ENCODE measurements at places on chromosomes 11 and 22.

DNA sequence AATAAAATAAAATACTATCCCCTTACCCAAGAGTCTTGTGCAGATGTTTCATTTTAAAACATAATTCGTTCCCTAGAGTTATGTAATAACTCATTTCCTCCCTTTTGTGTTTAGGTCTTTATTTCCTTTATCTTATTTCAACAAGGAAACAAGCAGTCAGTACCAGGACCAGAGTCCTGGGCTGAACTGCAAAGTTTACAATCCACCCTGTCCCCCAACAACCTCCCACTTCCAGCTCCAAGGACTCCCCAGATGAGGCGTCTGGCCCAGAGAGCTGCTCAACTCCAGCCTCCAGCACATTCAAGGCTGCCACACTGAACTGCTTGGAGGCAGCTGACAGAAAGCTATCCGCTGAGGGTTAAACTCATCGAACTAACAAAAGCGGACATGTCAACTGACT is 4.5 kb downstream of the POLDIP3 start:
- no peak for DNase-seq

GRCh38 chr11:100930185-100930778 is 199.3 kb downstream of the PGR start:
- peak; percentile 70 for DNase-seq

- DNase-seq: no peak
Measured at GRCh38 chr11:117953024-117953671, 23.9 kb upstream of the TMPRSS13 start.

DNA sequence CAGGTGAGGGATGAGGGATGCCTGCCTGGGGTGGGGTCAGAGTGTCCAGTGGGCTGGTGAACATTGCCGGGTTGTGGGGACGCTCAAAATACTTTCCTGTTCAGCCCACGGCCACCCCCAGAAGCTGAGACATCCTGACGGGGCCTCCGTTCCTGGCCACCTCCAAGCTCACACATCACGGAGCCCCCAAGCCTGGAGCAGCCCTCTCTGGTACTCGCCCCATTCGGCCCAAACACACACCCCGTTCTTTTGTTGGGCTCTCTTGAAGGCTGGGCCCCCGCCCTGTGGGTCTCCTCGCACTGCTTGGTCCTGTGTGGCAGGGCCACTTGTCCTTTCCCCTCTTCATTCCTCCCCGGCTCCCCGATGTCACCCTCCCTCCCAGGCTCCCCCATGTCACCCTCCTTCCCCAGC is 442.6 kb downstream of the TBC1D22A start:
- no peak for DNase-seq

DNA sequence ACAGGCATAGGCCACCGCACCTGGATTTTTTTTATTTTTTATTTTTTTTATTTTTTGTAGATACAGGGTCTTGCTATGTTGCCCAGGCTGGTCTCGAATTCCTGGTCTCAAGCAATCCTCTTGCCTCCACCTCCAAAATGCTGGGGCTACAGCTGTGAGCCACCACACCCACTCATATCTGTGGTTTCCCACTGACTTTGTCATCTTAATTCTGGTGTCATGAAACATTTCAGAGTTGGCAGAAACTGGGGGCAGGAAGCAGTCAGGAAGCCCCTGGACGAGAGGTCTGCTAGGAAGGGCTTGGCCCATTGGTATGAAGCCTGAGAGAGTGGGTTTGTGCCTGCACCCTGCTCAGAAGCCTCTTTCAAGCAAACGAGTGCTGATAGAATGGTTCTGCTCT is 49.1 kb downstream of the COMMD9 start:
- no peak for DNase-seq

DNA sequence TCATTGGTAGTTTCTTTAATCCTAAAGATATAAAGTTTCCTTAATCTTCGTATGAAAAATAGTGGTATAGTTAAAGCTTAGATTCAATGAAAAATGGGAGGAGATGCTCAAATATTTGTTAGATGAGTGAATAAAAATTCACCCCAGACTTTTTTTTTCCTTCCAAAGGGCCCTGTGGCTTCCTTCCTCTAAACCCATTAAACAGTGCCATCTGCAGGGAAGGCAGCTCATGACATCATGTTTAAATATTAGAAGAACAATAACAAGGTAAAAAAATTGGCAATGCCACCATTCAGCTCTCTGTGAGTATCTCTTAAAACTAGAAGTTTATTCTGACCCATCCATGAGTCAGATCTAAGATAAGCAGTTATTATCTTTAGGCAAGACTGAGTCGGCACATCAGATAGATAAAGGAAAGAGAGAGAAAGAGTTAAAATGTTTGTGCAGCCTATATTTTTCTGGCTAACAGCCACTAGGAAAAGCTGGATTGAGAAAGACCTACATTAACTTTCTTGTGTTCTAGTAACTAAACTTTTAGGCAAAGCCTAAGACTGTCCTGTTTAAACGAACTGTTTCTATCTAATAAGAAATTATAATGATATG is 19.1 kb upstream of the OOSP1 start:
- DNase-seq: peak; percentile 57

- peak; percentile 62 for DNase-seq
Measured at GRCh38 chr11:123472236-123472935, 42.3 kb downstream of the GRAMD1B start.

GRCh38 chr11:3992964-3993363 is 101.6 kb upstream of the RRM1 start:
- no peak for DNase-seq

GRCh38 chr11:68003846-68004550 is at the start of gene UNC93B1:
UNC93B1 (minus strand) TSS chr11:68004097; CDS start chr11:68004043, 54 bp downstream.
- DNase-seq: peak; percentile 87

- DNase-seq: no peak
Measured at GRCh38 chr11:76803023-76803422, 19.9 kb downstream of the TSKU start.

- DNase-seq: no peak
Measured at GRCh38 chr22:33909075-33909458, 11.2 kb downstream of the LARGE1 start.

- DNase-seq: no peak
Measured at GRCh38 chr22:19796160-19796559, 35.6 kb downstream of the TBX1 start.

- peak; percentile 61 for DNase-seq
Measured at GRCh38 chr11:114949614-114950351, 271.5 kb downstream of the NXPE2 start.

DNA sequence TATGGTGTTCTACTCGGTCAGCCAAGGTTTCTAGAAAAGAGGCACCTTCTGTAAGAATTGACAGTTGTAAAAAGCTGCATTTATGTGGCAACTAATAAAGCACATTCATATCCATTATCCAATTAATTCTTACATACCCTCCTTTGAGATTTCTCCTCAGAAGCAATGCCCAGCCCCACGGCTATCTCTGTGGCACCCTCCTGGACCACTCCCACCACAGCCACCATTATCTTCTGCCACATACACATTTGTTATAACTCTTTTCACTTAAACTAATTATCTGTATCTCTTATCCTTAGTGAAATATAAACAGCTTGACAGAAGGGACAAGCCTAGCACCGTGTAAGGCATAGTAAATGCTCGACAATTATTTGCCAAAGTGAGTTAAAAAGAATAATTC is 48.5 kb downstream of the PAK1 start:
- no peak for DNase-seq

GRCh38 chr11:71404209-71404608 is 44.0 kb downstream of the DHCR7 start:
- no peak for DNase-seq

GRCh38 chr11:118892514-118892913 is 8.8 kb downstream of the CXCR5 start:
- no peak for DNase-seq

DNA sequence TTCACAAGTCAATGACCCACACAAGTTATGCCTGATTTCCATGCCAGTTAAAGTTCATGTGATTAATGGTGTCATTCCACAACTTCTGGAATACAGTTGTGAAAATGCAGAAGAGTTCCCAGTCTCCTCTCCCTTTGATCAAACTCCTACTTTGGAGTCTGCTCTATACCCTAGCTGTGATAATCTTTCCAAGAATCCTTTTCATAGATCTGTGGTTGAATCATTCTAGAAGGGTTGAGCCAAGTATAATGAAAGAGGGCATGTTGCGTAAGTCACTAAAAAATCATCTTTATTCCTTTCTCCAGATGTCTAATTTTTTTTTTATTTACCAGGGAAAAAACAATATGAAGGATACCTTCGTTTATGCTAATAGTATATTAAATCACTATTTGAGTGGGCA is 89.7 kb upstream of the CARD18 start:
- DNase-seq: no peak

- peak; percentile 37 for DNase-seq
Measured at GRCh38 chr11:73376803-73377629, 817 bp downstream of the RELT start.

- DNase-seq: peak; percentile 96
Measured at GRCh38 chr11:110479108-110480101, 49.7 kb downstream of the FDX1 start.

GRCh38 chr11:1422481-1422880 is 32.7 kb downstream of the BRSK2 start:
- DNase-seq: no peak

DNA sequence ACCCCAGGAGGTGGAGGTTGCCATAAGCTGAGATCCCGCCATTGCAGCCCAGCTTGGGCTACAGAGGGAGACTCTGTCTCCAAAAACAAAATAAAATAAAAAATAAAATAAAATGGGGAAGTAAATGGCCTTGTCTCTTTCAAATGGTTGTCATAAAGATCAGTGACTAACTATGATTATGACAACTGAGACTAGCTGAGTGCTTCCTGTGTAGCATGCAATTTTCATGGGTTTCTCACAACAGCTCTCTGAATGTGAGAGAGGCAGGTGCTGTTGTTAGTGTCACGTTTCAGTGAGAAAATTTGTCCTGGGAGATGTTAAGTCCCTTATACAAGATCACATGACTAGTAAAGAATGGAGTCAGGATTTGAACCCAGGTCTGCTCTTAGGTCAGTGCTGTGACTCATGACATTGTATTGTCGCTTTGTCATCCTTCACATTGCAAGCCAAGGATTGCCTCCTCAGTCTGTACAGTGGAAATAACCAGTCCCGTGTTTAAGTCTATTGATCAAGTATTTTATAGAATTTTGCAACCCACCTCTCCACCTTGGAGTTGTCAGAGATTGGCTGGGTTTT is 163.3 kb upstream of the CCDC90B start:
- DNase-seq: no peak

- no peak for DNase-seq
Measured at GRCh38 chr11:10659339-10660216, 34.0 kb downstream of the IRAG1 start.

GRCh38 chr22:38727530-38728451 is 22.0 kb downstream of the GTPBP1 start:
- DNase-seq: no peak

DNA sequence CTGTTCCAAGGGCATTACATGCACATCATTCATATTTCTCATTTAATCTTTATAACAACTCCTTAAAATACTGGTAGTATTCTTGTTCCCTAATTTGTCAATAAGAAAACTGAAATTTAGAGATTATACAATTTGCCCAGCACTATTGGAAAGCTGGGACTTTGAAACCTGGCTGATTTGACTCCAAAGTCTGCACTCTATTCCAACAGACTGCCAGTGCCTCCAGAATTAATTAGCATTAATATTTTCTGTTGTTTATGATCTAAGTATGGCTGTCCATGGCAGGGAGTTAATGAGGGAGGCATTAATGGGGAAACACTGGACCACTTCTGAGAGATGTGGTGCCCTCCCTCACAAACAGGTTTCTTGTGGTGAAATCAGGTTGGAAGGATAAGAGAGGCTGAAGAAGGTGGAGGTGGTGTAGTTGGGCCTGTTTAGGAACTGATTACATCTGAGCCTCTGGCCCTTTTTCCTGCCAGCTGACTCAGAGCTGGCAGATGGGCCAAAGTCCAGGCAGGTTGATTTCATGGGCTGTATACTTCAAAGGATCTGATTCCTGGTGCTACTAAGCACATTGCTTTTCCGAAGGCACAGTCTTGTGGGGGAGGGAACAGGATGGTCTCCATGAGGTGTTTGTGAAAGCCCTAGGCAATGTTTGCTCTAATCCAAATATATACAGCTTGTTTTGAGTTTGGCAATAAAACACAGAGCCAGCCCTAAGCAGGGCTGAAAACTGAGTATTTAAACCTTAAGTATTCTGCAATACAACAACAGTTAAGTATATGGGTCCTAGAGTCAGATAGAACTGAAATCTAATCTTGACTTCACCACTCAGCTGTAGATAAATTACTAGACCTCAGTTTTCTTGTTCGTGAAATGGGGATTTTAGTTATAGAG is 21.0 kb upstream of the RAB30 start:
- DNase-seq: peak; percentile 68

GRCh38 chr11:112656772-112657428 is 304.3 kb upstream of the NCAM1 start:
- DNase-seq: no peak

DNA sequence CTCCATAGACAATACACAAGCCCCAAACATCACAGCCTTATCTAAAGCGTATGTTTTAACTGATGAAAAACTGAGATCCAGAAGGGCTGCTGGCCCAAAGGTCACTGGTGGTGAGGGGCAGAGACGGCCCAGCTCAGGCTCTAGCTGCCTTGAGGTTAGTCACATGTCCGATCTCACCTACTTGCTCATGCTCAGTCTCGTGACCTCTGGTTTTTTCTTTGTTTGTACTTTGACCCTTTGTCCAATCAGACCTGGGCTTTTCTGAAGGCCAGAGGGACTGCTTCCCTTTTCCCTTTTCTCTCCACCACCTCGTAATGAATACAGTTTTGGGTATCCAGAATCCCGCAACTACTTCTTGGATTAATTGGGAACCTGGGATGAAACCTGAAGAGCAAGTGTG is 28.6 kb downstream of the MMP20 start:
- no peak for DNase-seq

DNA sequence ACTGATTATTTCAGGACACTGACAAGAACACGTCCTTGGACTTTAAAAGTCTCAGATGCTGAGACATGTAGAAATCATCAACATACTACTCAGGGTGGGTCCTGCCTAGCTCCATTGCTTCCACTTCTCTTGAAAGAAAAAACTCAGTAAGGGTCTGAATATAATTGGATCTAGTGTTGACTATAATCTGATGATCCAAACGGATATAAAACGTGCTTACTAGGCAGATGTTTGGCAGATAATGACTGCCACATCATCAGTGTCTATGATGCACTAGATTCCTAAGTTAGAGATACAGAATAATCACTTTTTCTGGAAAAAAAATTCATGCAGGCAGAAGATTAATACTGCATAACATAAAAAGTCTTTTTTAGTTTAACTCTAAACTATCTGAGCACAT is 21.6 kb downstream of the GUCY1A2 start:
- DNase-seq: peak; percentile 87

DNA sequence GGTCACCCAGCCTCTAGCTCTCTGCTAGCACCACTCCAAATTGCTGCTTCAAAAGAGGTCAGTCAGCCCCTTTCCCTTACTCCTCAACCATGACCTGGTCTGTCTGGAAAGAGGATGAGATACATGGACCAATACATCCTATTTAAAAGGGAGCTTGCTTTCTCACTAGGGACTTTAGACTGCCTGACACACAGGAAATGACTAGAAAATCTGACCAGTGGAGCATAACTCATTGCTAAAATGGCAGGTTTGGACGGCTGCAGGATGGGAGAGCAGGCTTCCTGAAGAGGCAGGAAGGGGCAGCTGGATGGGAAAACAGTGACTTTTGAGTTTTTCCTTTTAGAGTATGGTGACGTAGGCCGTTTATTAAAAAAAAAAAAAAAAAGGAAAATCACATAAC is 25.3 kb downstream of the STIM1 start:
- no peak for DNase-seq

GRCh38 chr11:70067036-70067435 is 11.1 kb upstream of the ANO1 start:
- DNase-seq: no peak

- no peak for DNase-seq
Measured at GRCh38 chr11:109140857-109141515, 281.0 kb upstream of the C11orf87 start.

Data from NCI-H82 (cell line).